ENCODE measurements at places on chromosomes 16 and 17. TPM values are rescaled to one million over a fixed set of nuclear protein-coding genes. Genes with fewer than 3 reads are reported as not detected.

- DNase-seq = no peak
Measured at GRCh38 chr16:10835281-10835931, 16.8 kb upstream of the TVP23A start.

DNA sequence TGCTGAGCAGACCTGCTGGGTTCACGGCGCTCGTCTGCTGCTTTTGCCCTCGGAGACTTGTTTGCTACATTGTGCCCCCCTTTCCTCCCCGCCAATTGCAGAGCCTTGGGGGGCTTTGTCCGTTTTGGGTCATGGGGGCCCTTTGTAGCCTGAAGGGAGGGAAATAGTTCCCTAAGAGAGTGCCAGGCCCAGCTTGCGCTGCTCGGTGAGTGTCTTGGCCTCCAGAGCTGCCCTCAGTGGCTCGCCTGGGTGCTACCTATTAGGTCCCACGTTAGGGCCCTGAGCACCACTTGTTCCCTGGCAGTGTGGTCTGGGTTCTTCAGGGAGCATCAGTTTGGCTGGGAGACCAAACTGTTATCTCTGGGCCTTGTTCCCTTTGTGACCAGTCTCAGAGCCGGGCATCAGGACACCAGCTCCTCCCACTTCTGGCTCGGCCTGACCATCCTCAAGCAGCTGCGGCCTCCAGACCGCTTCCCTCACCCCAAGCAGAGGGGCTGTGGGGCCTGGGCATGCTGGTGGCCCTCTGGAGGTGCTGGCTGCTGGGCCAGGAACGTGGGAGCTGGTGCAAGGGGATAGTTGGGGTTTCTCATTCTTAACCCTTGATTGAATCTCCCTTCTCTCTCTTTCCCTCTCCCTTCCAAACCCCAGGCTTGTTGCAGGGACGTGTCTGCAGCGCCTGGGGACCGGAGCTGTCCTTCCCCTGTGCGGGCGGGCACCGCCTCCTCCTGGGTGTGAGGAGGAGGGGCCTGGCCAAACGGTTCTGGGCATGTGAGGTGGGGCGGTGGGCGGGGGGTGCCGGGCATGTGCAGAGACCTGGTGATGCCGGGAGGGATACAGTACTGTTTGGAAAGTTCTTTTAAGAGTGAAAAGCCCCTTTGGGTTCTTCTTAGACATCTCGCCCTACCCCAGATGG lies 16.0 kb upstream of the ITGB4 start:
- DNase-seq = no peak

GRCh38 chr16:25941800-25942499 lies 250.2 kb downstream of the HS3ST4 start:
- DNase-seq = no peak

Gene GPR139
- not detected for total RNA-seq

GRCh38 chr16:65202461-65202860 lies 80.6 kb upstream of the CDH11 start:
- no peak for DNase-seq

- DNase-seq = no peak
Measured at GRCh38 chr17:70099884-70100283, 24.9 kb downstream of the KCNJ16 start.

- DNase-seq = no peak
Measured at GRCh38 chr16:79050063-79050462, 550.5 kb downstream of the MAF start.

Gene GP2
- not detected for total RNA-seq
